ENCODE measurements at places on chromosomes 6 and 20. TPM values are rescaled to one million over a fixed set of nuclear protein-coding genes. Genes with fewer than 3 reads are reported as not detected.

DNA sequence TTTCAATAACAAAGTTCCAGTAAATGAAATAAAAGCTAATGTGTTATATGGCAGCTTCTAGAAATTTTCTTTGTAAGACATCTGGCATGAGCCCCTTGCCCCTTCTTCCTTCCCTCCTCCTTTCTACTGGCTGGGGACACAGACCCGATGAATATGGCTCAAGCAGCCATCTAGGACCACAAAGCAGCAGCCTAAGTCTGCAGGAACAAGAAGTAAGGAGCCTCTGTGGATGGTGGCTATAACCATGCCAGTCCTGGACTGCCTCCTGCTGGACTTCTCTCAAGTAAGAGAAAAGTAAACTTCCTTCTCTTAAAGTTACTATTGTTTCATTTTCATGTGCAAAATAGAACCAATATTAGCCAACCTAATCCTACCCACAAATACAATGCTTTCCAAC is 114.9 kb upstream of the DST start:
- peak; percentile 62 for DNase-seq

DNA sequence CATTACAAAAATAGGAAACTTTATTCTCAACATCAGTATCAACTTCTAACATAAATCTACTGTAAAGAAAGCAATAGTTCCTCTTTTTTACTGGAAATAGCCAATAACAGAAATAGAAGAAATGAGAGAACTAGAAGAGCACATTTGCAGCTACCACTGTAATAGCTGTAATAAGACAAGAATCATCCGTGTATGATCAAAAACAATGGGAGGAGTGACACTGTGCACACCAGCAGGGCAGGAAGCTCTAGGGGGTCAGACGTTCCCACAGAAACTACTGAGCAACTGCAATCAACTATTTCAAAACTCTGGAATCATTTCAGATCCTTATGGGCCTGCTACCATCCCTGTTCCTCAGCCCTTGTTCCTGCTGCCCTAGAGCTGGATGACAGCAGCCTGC is 43.7 kb downstream of the NINL start:
- no peak for DNase-seq

GRCh38 chr20:50413088-50413500 is 97.1 kb upstream of the PTPN1 start:
- DNase-seq = no peak

Gene SCRT2
- total RNA-seq = not detected

DNA sequence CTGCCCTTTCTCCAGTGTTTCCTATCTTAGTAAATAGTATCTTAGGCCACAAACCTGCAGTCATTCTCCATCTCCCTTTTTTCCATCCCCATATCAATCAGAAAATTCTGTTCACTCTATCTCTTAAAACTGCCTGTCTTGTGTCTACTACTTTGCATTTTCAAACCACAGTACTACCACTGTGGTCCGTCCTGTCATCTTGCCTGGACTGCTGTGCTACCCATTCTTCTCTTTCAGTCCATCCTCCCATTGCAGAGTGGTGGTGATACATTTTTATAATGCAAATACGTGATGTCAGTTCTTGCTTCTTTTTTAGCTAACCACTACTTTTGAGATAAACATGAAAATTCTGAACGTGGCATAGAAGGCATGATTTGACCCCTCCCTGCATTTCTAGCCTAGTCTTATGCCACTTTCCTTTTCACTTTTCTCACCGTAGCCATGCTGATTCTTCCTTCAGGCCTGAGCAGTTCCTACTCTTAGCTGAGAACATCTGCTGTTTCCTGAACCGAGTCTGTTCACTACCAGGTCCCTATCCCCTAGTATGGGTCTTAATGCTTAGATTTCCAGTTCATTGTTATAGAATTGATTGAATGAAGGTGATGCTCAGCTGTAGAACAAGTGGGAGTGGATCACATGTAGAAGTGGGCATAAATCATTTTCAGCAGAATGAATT is 13.8 kb downstream of the TBPL1 start:
- no peak for DNase-seq
